ENCODE measurements at places on chromosomes 1 and 21. TPM values are rescaled to one million over a fixed set of nuclear protein-coding genes. Genes with fewer than 3 reads are reported as not detected.

The CFAP74 gene
- total RNA-seq, result not detected

The CDA gene
- not detected for total RNA-seq

The HECTD3 gene
- total RNA-seq, result 13.0 TPM

The NOTCH2NLA gene
- total RNA-seq, result 80.7 TPM

The LELP1 gene
- not detected for total RNA-seq

The SEMA4A gene
- total RNA-seq, result 0.19 TPM

The P3H1 gene
- 111 TPM for total RNA-seq

The CAPN9 gene
- total RNA-seq, result not detected

The HES2 gene
- total RNA-seq, result 0.77 TPM

The TMEM240 gene
- total RNA-seq, result 1.5 TPM

The ANKRD35 gene
- 0.85 TPM for total RNA-seq

The C1orf116 gene
- not detected for total RNA-seq

The ACBD3 gene
- 95.6 TPM for total RNA-seq

The MROH7 gene
- 0.28 TPM for total RNA-seq

The KRTAP22-2 gene
- total RNA-seq, result not detected

The TRIM67 gene
- total RNA-seq, result not detected

The CC2D1B gene
- 32.1 TPM for total RNA-seq

The SDF4 gene
- total RNA-seq, result 90.1 TPM

The PRAMEF1 gene
- not detected for total RNA-seq

The LPAR3 gene
- 2.0 TPM for total RNA-seq

The SAMSN1 gene
- not detected for total RNA-seq

The CXADR gene
- 1.7 TPM for total RNA-seq

The FCAMR gene
- not detected for total RNA-seq

The CPTP gene
- 11.5 TPM for total RNA-seq

The NVL gene
- total RNA-seq, result 24.0 TPM

The NPHS2 gene
- total RNA-seq, result not detected

The AHDC1 gene
- total RNA-seq, result 4.4 TPM

The SPATA17 gene
- 1.1 TPM for total RNA-seq

The POU3F1 gene
- not detected for total RNA-seq

The LAMC2 gene
- total RNA-seq, result 2.8 TPM

The ITLN2 gene
- 1.4 TPM for total RNA-seq

The GFI1 gene
- total RNA-seq, result under 0.01 TPM

The SEMA6C gene
- total RNA-seq, result 1.3 TPM

The GJA9 gene
- total RNA-seq, result not detected

The SYPL2 gene
- total RNA-seq, result 0.19 TPM

The RIIAD1 gene
- total RNA-seq, result not detected

The DCDC2B gene
- total RNA-seq, result not detected

The ZMYND12 gene
- 1.4 TPM for total RNA-seq

The SFN gene
- total RNA-seq, result 2.7 TPM

The RGS16 gene
- 0.58 TPM for total RNA-seq

The FCRL6 gene
- not detected for total RNA-seq

The ZNF593OS gene
- total RNA-seq, result not detected

The OR6N1 gene
- not detected for total RNA-seq

The OR2T35 gene
- total RNA-seq, result not detected

The HAO2 gene
- not detected for total RNA-seq

The PBXIP1 gene
- total RNA-seq, result 109 TPM

The BTG2 gene
- total RNA-seq, result 14.7 TPM

The FALEC gene
- not detected for total RNA-seq

The SUSD4 gene
- under 0.01 TPM for total RNA-seq

All from regular cardiac myocyte (primary cell).